ENCODE measurements at places on chromosomes 3 and 15.

DNA sequence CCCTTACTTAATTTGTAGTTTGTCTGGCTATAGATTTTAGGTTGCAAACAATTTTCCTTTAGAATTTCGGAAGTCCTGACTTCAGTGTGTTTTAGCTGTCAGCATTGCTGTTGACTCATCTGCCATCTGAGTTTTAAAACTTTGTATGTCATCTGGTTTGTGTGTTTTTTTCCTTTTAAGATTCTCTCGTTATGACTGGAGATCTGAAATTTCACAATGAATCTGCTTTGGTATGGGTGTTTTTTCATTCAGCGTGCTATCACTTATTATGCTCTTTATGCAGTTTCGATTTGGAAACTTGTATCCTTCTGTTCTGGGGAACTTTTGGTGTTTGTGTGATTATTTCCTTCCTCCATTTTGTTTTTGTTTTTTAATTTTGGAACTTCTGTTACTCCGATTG is 53.7 kb upstream of the ZNF280D start:
- DNase-seq = no peak

DNA sequence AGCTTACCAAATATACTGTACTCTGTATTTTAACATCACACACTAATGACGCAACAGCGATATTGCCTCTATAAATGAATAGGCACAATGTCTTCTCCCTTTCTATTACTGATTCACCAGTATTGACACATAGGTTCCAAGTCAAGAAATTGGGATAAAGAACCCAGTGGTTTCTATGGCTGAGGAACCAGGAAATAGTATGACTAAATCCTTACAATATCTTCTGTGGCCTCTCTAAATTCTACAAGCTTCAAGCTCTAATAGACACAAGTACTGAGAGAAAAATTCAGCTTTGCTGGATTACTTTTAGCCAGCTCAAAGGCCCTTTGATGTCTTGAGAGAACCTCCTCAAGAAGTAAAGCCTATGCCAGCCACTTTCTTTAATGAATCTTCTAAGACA is 162.5 kb downstream of the DPH6 start:
- DNase-seq = no peak

- no peak for DNase-seq
Measured at GRCh38 chr3:192514754-192515663, 212.3 kb downstream of the FGF12 start.

DNA sequence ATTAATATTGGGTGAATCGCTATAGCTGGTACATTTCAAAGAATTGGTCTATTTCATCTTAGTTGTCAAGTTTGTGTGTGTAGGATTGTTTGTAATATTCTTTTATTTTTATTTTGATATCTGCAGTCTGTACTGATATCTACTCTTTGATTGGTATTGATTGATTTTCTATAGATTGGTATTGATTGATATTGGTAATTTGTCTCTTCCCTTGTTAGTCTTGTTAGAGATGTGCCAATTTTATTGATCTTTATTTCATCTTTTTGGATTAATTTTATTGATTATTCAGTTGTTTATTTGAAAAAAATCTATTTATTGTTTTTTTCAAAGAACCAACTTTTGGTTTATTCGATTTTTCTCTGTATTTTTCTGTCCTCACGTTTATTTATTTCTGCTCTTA is 61.4 kb downstream of the TM2D3 start:
- DNase-seq = no peak

- no peak for DNase-seq
Measured at GRCh38 chr15:31970007-31970406, 60.3 kb upstream of the CHRNA7 start.

GRCh38 chr3:116445311-116445841 is at the start of gene LSAMP:
LSAMP (minus strand) TSS chr3:116445487.
- DNase-seq = no peak

- DNase-seq = no peak
Measured at GRCh38 chr3:58697561-58697960, 31.0 kb upstream of the FAM3D start.

GRCh38 chr3:125960456-125961288 is 8.3 kb upstream of the ROPN1B start:
- no peak for DNase-seq

DNA sequence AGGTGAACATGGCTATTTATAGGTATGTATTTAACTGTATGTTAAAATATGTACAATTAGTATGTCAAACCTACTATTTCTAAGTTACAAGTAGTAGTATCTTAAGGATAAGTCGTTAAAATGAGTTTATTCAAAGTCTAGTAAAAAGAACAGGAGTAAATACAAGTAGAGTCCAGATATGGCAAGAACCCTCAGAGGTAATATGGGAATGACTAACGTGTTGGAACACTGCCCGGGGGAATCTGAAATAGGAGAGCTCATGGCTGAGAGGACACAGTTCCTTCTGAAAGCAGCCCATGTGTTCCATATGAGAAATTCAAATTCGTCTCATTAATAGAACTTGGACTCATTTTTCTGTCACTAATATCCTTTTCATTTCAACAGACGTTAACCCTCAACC is 158.8 kb downstream of the CLSTN2 start:
- DNase-seq = no peak

DNA sequence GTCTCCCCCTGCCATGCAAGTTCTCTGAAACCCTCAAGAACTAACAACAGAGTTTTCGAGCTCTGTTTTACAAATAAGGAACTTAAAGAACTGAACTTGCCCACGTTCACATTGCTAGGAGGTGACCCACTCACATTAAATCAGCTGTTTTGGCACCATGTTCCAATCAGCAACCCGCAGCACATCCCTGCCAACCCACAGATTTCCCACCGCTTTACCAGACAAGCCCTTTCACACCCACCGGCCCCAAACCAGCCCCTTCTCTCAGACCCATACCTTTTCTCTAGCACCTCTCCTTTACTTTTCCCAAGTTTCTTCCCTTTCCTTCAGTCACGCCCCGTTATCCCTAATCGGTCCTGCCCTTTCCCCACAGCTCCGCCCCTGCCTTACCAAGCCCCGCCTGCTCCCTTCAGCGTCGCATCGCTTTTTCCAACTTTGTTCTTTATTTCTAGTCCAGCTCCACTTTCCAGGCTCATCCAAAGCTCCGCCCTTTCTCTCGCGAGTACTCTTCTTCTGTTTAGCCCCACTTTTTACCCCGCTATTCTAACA is 804 bp upstream of the BRPF1 start:
- DNase-seq = no peak

DNA sequence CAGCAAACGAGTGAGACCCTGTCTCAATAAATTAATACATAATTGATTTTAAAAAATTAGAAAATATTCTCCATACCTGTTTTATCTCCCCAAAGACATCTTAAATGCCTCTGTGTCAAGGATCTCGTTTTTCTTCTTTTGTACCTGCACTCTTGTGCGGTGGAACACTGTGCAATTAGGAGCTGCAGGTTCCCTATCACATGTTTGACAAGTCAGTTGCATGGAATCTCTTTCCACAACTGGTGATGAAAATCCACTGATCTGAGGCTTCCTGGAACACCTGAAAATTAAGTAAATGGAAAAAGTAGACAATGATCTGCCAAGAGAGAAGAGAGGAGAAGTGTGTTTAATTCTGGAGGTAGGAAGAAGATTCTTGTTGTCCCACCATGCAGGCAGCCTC is 3.0 kb upstream of the SNX22 start:
- no peak for DNase-seq

DNA sequence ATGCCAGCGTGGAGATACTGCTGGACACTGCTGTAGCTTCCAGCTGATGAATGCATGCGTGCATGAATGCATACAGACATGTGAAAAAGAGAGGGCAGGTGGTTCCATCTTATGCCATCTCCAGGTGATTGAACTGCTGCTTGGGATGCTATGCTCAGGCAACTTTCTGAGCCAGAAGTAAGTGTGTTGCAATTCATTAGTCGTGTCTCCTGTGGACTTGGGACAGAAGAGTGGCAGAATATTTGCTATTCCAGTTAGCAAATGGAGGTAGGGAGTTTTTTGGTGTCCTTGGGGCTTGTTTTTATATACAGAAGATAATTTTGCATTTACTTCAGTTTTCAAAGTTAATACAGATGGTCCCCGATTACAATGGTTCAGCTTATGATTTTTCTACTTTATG is 33.3 kb downstream of the ANKDD1A start:
- no peak for DNase-seq

DNA sequence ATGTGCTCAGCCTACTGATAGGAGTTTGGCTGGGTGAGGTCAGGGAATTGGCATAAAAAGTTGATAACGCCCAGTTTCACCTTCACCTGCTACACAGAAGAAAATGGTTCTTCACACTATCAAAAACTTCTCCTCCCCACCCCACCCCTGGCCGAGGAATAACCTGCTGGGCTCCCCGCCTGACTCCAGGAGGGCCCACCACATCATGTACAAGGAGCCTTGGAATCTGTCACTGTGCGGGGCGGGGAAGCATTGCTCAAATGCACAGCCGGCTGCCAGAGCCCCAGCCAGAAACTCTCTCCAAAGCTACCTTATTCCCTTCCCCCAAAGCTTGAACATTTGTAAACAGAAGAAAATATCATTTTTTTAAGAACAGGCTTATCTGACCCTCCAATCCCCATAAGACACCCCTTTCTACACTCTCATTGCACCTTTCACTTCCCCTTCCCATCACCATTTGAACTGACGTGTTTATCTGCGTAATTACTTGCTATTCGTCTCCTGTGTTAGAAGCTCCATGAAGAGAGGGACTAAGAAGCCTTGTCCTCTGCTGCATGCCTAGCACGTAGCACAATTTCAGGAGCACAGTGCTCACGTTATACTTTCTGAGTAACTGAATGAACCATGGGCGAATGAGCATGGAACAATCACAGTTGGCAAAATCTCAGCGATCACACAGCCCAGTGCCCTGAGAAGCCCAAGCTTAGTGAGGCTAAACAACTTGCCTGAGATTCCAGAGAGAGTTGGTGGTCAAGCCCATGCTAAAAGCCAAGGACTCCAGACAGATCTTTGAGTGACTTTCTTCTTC is 82.9 kb downstream of the HES1 start:
- no peak for DNase-seq

Data from activated naive CD4-positive, alpha-beta T cell treated with anti-CD3 and anti-CD28 coated beads, Interleukin-2, amount 50 U/mL, for 72 hours (primary cell).